Gastroesophageal sphincter (tissue), 4 donors: ENCODE measurements at places on chromosomes 6 and 20.
A peak's percentile ranks its signal among the peaks of the same experiment; 100 is the strongest.

GRCh38 chr20:32476684-32477593 lies 108.2 kb downstream of the NOL4L start:
- ATAC-seq = no peak
- H3K27ac ChIP-seq = peak overlapping the region; percentile 83
- no peaks in the 10 kb centered on the region for H3K4me1 ChIP-seq
- peaks cover 12% of the 10 kb centered on the region for H3K36me3 ChIP-seq

GRCh38 chr6:127869772-127870404 lies 31.0 kb downstream of the THEMIS start:
- H3K27me3 ChIP-seq = no peaks in the 10 kb centered on the region
- no peak overlapping the region for H3K4me3 ChIP-seq
- H3K27ac ChIP-seq = no peak overlapping the region
- no peak for ATAC-seq
- no peaks in the 10 kb centered on the region for H3K4me1 ChIP-seq

DNA sequence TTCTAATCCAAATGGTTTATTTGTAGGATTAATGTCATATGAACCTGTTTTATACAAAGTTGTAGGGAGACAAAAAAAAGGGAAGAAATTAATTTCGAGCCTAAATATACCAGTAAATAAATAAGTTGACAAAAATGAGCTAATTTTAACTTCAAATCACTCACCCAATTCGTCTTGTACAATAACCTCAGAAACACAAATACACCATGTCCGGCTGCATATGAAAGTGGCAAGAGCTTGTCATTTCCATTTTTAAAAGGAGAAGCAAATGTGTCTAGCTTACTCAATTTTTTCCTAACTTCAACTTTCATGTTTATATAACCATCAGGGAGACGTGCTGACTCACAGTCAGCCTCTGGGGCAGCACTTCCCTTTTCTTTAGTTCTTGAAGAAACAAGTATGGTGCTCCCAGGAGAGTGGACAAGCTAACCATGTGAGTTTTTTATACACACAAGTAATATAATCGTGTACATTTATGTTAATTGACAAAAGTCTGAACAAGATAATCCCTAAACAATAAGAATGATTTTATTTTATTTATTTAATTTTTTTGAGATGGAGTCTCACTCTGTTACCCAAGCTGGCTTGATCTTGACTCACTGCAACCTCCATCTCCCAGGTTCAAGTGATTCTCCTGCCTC lies 55.5 kb upstream of the SGK1 start:
- H3K4me1 ChIP-seq = peaks cover 7% of the 10 kb centered on the region
- no peak overlapping the region for H3K4me3 ChIP-seq
- peak; percentile 83 for ATAC-seq
- H3K27me3 ChIP-seq = no peaks in the 10 kb centered on the region

DNA sequence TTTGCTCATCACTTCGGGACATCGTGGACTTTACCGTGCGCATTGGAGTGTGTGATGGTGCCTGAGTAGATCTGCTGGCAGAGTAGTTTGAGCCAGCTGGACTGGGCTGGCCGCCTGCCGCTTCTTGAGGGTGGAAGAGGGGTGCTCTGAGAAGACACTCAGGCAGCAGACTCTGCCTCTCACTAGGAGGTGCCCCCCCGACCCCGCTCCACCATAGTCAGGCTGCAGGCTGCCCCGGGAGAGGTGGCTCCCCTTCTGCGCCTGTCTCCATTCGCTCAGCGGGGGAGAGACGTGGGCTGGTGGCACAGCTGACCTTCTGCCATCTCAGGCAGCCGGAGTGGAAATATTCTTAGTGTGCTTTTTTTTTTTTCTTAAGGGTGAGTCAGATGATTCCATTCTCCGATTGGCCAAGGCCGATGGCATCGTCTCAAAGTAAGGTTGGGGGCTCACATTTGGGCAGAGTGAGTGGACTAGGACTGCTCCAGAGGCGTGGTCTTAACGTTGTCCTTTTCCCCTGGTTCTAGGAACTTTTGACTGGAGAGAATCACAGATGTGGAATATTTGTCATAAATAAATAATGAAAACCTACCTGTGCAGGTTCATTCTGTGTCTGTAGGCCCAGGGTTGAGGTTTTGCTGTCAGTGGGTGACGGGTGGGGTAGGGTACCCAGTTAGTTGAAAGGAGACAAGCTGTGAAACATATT lies 1.2 kb downstream of the RPS21 start:
- no peaks in the 10 kb centered on the region for H3K36me3 ChIP-seq
- H3K27ac ChIP-seq = no peak overlapping the region
- ATAC-seq = no peak
- no peak overlapping the region for H3K4me3 ChIP-seq
- no peaks in the 10 kb centered on the region for H3K27me3 ChIP-seq

DNA sequence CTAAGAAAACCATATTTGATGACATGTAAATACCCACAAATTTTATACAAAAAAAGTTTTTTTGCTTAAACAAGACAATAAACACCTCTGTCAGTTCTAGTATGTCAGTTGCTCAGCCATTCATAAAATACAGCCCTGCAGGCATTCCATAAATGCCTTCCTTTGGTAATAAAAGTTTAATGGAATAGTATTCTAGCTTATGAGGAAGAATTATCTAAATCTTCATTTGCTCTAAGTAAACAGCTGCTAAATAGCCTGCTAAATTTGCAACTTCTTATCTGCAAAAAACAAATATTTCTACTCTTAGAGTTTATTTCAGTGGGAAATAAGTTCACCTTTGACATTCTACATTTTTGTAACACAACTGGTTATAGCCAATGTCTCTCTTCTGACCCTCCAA lies 108.8 kb downstream of the SMLR1 start:
- no peaks in the 10 kb centered on the region for H3K4me1 ChIP-seq
- H3K4me3 ChIP-seq = no peak overlapping the region
- no peaks in the 10 kb centered on the region for H3K27me3 ChIP-seq

DNA sequence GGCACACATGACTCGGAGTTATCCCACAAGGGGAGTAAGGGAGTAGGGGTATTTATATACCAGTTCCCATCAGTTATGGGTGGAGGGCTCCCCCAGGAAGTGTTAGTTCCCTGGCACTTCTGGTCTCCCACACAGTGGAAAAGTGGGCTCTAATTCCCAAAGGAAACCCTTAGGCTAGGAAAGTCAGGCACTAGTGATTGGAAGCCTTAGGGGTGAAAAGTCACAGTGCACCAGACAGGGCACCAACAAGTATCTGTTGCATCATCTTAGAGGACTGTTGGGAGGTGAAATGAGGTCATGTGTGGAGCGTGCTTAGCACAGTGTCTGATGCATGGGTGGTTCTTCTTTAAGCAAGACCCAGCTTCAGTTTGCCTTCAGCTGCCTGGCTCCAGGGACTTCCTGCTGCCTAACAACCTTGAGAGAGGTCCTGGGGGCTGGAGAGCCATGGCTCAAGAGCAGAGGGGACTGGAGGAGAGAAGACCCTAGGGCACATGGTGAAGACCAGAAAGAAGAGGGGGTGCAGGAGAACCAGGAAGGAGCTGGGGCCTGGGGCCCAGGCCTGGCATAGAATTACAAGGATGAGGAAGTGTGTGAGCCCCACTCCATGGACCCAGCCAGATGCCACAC lies 7.5 kb upstream of the FOXP4 start:
- H3K36me3 ChIP-seq = no peaks in the 10 kb centered on the region
- H3K4me1 ChIP-seq = no peaks in the 10 kb centered on the region

DNA sequence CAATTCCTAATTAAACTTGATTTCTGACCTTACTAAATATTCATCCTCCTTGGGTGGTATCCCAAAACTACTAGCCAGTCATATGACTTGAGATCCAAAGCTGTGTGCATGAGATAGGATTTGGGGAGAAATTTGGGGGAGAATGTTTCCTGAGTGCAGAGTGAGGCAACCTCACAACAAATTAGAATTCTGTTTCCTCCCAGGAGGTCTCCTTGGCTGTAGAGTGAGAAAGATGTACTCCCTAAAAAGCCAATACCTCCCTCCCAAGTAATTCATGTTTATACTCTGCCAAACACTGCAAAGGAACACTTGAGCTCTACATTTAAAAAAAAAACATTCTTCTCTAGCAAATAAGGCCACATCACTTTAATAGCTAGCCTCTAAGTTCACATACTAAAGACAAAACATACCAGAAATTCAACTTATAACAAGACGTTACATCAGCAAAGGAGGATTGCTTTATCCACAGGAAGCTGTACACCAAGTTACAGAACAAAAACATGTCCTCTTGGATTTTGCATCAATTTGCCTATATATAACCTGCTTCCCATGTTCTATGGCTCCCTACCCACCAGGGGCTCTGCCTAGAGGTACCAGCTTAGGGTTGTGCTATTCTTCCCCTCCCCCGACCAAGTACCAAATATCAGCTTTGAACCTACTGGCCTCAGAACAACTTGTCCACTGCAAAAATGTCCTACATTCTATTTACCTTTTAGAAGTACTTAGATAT lies 15.4 kb upstream of the TMEM30A start:
- no peaks in the 10 kb centered on the region for H3K36me3 ChIP-seq
- H3K4me1 ChIP-seq = peaks cover 3% of the 10 kb centered on the region
- ATAC-seq = peak; percentile 22

- no peaks in the 10 kb centered on the region for H3K27me3 ChIP-seq
- no peak overlapping the region for H3K4me3 ChIP-seq
- no peaks in the 10 kb centered on the region for H3K36me3 ChIP-seq
- no peak for ATAC-seq
- no peak overlapping the region for H3K27ac ChIP-seq
These were observed 164.5 kb downstream of the MOXD1 start for GRCh38 chr6:132236744-132237143.

DNA sequence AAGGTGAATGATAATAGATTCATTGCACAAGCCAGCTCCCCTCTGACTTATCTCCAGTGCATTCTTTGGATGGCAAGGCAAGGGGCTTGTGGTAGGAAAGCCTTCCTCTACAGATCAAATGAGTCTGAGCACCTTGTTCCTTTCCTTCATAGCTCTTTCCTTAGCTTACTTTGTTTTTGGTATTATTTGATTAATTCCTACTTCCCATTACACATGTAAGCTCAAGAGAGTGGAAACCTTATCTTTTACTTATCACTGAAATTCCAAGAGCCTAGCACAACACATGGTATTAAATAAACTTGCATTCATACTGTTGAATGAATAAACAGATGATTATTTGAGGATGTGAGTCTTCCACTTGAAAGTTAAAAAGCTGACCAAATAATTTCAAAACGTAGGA lies 41.7 kb downstream of the FRK start:
- H3K36me3 ChIP-seq = no peaks in the 10 kb centered on the region
- no peaks in the 10 kb centered on the region for H3K4me1 ChIP-seq
- no peaks in the 10 kb centered on the region for H3K27me3 ChIP-seq
- no peak overlapping the region for H3K27ac ChIP-seq
- ATAC-seq = no peak

DNA sequence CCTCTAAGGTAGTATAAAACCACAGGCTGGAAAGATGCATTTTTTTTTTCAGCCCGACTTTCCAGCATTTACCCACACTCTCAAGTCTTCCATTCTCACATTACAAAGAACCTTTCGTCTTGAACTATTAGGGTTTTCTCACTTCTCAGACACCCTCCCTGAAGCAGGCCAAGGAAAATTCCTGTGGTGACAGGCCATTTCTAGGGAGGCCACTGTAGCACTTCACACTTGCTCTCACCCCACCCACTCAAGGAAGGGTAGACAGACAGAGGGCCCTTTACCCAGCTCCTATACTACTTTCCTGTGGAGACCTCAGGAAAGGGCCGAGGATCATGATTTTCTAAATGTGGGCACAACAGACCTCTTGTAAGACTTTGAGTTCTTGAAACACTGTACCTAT lies 27.7 kb downstream of the KCNS1 start:
- H3K4me1 ChIP-seq = no peaks in the 10 kb centered on the region
- ATAC-seq = no peak
- no peak overlapping the region for H3K27ac ChIP-seq
- no peaks in the 10 kb centered on the region for H3K27me3 ChIP-seq
- peaks cover 10% of the 10 kb centered on the region for H3K36me3 ChIP-seq

- H3K4me1 ChIP-seq = no peaks in the 10 kb centered on the region
- H3K27ac ChIP-seq = no peak overlapping the region
- no peaks in the 10 kb centered on the region for H3K27me3 ChIP-seq
- H3K36me3 ChIP-seq = no peaks in the 10 kb centered on the region
- H3K4me3 ChIP-seq = no peak overlapping the region
- no peak for ATAC-seq
These were observed 9.3 kb downstream of the SLC9A8 start for GRCh38 chr20:49821870-49822331.

DNA sequence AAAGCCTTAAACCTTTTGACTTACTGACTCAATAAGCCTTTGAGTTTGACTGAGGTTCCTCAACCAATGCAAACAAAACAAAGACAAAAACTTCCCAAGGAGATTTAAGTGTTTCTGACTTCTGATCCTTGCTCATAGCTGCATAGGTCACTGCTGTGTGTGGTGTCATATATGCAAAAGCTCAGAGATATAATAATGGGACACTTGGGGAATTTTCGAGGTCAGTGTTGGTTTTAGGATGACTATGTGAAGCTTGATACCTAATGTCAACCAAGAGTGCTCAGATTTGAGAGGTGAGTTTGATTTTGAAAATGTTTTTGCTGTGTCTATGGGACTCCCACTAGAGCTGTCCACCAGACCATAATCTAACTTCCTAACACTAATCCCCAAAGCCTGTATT lies 26.2 kb downstream of the ZKSCAN8 start:
- ATAC-seq = no peak
- no peak overlapping the region for H3K4me3 ChIP-seq
- no peaks in the 10 kb centered on the region for H3K36me3 ChIP-seq
- H3K27ac ChIP-seq = no peak overlapping the region
- no peaks in the 10 kb centered on the region for H3K4me1 ChIP-seq

GRCh38 chr6:79878142-79878748 lies 69.1 kb downstream of the ELOVL4 start:
- peak; percentile 46 for ATAC-seq
- H3K4me1 ChIP-seq = no peaks in the 10 kb centered on the region
- no peak overlapping the region for H3K27ac ChIP-seq
- H3K4me3 ChIP-seq = no peak overlapping the region
- no peaks in the 10 kb centered on the region for H3K36me3 ChIP-seq

- no peak overlapping the region for H3K27ac ChIP-seq
- H3K27me3 ChIP-seq = peaks cover 16% of the 10 kb centered on the region
- no peak overlapping the region for H3K4me3 ChIP-seq
- no peaks in the 10 kb centered on the region for H3K36me3 ChIP-seq
- no peak for ATAC-seq
These were observed 56.8 kb downstream of the NCR2 start for GRCh38 chr6:41392246-41392645.

- no peaks in the 10 kb centered on the region for H3K4me1 ChIP-seq
- H3K27ac ChIP-seq = no peak overlapping the region
- no peak overlapping the region for H3K4me3 ChIP-seq
- H3K36me3 ChIP-seq = no peaks in the 10 kb centered on the region
- no peaks in the 10 kb centered on the region for H3K27me3 ChIP-seq
These were observed 5.6 kb upstream of the GJB7 start for GRCh38 chr6:87334683-87335082.

DNA sequence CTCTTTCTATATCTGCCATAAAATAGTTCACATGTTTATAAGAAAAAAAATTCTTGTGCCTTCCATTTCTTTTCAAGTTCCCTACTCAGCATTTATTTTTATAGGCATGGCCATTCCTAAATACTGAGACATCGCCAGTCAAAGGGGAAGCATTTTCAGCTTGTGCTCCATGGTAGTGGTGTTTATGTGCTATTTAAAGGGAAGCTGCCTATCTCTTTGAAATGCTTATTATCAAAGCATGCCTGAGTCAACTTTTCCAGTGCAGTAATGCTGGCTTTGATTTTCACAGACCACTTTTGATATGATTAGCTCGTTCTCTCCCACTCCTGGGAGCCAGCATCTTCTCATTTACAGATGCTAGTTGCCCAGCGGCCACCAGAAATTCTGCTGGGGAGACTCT lies 124.1 kb upstream of the RIN2 start:
- H3K4me1 ChIP-seq = no peaks in the 10 kb centered on the region
- no peaks in the 10 kb centered on the region for H3K27me3 ChIP-seq
- H3K4me3 ChIP-seq = no peak overlapping the region
- H3K36me3 ChIP-seq = no peaks in the 10 kb centered on the region
- no peak for ATAC-seq
- no peak overlapping the region for H3K27ac ChIP-seq
